ENCODE measurements at places on chromosomes 5 and 9.

- no peak for DNase-seq
Measured at GRCh38 chr5:75239681-75240080, 3.0 kb upstream of the ANKRD31 start.

DNA sequence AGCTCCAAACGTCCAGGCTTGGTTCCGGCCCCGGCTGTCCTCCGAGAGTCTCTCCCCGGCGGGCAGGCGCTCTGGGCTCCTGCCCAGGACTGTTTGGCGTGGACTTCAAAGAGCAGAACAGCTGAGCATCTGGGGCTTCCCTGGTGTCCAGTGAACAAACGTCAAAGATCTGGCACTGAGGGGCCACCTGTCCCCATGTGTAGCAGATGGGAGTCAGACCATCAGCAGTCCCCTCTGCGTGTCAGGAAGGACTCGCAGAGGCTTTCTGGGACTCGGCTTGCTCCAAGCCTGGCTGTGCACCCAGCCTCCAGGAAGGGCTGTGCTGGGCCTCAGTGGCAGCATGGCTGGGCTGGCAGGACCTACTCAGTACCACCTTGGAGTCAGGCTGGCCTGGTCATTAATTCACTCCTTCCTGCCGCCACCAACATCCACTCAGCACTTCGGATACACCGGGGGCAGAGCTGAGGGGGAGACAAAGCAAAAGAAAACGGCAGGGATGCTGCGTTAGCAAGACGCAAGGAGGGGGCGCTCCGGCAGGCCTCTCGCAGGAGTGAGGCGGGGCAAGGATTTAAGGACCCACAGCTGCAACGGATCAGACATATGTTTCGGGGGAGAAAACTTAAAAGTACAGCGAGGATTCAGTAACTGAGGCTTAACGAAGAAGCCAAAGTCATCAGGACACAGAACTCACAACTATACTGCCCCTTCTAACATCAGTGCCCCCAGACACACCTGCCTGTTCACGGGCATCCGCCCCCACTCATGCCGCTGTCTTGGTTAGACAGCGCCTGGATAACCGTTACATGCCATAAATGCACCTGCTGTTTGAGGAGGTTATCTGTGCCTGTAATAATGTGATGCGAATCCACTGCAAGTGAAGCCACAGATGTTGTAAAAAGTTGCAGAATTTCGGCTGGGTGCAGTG lies 164.5 kb upstream of the PHYKPL start:
- DNase-seq: no peak

DNA sequence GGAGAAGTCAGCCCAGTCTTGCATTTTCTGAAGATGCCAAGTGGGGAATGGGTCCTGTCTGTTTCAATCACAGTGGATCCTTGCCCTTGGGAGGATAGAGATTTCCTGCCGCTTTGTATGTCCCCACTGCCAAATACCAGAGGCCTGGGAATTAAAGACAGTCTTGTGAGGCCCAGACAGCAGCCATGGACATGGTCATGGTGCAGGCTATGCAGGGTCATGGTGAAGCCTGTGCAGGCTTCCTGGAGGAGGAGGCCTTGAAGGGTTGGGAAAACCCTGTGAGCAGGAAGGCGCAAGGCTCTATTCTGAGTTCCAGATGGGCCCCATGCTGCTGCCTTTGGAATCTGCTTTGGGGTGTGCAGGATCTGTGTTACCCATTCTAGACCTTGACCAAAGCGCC lies 57.3 kb upstream of the PITX1 start:
- DNase-seq: no peak

DNA sequence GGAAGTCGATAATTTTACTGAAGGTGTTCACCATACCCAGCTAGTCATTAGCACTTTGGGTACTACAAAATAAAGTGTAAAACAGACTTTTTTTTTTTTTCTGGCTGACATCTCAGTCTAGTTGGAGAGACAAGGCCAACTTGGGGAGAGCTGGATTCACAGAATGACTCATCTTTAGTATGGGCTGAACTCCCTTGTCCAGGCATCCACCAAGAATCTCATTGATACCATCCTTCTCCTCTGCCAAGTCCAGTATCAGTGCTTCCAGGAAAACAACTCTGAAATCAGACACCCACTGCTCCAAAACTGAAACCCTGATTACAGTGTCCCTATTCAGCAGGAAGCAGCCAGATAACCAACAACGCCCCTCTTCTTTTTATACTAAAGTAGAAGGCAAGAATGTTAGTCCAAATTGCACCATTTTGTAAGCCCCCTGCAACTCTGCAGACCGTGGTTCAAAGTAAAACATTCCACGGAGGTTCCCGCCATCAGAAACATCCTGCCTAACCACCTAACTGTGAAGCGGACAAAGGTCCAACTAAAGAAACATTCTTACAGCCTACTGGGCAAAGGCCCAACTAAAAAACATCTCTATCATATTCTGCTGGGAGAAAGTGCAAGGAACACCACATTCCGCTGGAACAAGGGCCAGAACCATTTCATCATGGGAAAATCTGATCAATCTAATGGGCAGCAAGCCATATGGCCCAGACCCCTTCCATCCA lies 728.2 kb downstream of the BRINP1 start:
- no peak for DNase-seq

GRCh38 chr9:12689233-12689632 lies 4.0 kb upstream of the TYRP1 start:
- no peak for DNase-seq

DNA sequence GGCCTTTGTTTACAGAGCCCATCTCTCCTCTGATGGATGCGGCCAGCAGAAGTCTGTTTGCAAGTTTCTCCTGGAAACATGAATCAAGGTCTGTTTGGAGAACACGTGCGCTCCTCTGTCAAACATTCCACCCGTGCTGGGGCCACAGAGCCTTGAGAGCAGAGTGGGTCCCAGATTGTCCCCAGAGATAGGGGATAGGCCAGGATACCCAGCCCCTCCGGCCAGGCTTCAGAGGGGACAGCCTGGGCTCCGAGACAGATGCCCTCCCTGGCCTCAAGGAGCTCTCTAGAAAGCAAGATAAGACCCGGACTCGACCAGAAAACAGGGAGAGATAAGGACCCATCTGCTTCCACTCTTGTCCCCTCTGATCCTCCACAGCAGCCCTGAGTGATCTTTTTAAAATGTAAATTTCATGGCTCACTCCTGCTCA lies 40.4 kb upstream of the HAND1 start:
- no peak for DNase-seq

DNA sequence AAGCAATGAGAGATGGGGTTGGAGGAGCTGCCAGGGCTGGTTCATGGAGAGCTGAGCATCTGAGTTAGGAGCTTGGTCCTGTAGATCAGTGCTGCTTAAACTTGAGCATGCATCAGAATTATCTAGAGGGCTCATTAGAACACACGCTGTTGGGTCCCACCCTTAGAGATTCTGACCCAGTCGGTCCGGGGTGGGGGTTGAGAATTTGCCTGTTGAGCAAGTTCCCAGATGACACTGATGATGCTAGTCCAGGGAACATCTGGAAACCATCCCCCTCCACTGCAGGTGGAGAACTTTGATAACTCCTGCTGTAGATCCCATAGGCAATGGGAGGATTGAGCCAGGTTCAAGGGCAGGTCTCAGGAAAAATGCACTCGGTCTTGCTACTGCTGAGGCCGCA lies 158.0 kb upstream of the KLF4 start:
- no peak for DNase-seq

DNA sequence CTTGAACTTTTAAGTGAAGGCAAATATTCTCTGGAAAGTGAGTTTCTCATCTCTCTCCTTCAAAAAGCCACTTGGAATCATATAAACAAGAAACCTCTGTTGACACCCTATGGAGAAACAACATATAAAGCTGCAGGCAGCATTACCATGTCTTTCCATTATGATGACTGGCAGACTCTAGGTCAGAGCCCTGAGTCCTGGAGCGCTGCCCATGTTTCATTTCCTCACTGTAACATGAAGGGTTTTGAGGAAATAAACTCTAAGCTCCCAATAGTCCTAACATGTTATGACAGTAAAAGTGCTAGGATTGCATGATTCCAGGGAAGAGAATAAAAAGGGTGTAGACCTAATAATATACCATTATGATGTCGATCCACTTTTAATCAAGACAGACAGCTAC lies 220.6 kb downstream of the CTNND2 start:
- DNase-seq: no peak

- no peak for DNase-seq
Measured at GRCh38 chr5:59661311-59661710, 232.2 kb downstream of the PDE4D start.

DNA sequence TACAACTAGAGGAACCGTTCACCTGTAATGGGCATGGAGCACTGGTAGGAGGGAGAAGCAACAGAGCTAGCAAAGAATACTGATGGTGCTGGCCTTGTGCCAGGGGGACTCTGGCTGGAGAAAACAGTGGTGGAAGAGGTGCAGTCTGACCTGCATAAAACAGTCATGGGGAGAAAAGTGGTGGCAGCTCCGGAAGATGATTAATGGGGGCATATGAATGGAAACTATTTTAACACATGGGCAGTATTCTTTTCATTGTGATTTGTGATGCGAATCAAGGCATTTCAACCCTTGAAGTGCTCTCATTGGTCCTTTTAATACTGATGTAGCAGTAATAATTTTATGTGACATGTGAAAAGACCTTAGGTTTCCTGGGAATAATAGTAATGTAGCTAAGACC lies 219.6 kb downstream of the ADAMTS6 start:
- no peak for DNase-seq
